Activated CD8-positive, alpha-beta memory T cell treated with anti-CD3 and anti-CD28 coated beads, Interleukin-2, amount 50 U/mL, for 48 hours (primary cell): ENCODE measurements at places on chromosomes 12 and 14.
A peak's percentile ranks its signal among the peaks of the same experiment; 100 is the strongest.

DNA sequence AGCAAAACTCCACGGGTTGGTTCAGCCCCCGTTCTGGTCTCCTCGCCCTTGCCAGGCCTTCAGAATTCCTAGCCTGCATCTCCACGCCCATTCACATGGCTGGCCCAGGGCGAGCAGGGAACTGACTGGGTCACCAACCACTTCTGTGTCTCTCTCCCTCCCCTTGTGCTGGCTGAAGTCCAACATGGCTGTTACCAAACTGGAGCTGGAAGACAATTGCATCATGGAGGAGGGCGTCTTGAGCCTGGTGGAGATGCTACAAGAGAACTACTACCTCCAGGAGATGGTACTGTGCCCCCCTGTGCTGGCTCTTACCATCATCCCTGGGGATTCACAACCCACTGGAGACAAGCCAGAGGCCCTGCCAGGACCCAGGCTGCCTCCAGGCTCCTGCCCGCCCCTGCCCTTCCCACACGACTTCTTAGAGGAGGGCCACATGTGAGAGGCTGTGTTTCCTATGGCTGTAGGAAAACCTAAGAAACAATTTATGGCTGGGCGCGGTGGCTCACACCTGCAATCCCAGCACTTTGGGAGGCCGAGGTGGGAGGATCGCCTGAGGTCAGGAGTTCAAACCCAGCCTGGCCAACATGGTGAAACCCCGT, 9.9 kb downstream of the LRRC74A start:
- no peak for DNase-seq

DNA sequence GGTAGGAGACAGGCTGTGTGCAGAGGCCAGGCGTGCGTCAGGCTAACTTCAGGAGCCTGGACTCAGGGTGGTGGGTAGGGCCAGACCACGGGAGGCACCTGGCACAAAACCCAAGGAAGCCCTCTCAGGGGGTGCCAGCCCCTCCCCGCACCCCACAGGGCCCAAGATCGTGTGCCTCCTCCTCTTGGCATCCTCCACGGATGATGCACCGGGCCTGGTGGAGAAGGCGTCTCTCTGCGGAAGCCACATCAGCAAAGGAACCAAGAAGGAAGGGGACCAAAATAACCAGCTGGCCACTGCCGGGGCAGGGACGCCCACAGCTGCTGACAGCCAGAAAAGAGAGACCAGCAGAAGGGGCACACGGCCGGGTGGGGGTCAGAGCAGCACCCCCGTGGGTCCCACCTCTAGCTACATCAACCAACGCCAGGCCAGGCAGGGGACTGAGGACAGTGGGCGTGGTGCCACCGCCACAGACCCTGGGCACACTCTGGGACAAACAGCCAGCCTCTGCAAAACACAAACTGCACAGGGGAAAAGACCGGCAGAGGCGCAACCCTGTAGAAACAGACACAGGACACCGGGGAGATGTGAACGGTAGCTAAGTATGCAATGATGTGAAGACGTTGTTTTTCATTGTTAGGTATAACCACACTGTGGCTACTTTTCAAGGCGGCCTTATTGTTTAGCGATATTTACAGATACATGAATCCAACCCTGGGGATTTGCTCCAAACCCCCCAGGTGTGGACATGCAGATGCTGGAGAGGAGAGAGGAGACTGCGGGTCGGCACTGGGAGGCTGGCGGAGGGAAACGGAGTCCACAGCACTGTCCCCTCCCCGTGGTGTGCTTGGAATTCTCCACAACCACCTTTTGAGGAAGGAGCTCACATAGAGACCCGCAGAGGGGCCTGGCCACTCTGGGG, 26.1 kb upstream of the C14orf180 start:
- no peak for DNase-seq

DNA sequence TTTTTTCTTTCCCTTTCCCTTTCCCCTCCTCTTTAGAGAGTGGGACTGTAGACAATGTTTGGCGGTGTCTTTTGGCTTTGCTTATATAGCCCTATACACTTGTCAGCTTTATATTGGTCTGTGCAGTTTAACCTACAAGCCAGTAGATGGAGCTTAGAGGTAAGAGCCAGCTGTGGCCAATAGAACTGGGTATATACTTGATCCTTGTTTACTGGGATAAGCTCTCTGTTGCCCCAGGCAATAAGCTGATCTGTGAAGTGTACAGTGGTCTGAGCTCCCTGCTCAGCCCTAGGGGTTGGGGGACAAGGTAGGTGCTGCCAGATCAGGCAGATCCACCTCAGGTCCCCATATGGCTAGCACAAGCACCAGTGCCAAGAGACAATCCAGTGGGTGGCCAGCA, 434.1 kb downstream of the NOVA1 start:
- no peak for DNase-seq

- DNase-seq = no peak
Measured at GRCh38 chr12:10247436-10248058, 34.9 kb downstream of the GABARAPL1 start.

DNA sequence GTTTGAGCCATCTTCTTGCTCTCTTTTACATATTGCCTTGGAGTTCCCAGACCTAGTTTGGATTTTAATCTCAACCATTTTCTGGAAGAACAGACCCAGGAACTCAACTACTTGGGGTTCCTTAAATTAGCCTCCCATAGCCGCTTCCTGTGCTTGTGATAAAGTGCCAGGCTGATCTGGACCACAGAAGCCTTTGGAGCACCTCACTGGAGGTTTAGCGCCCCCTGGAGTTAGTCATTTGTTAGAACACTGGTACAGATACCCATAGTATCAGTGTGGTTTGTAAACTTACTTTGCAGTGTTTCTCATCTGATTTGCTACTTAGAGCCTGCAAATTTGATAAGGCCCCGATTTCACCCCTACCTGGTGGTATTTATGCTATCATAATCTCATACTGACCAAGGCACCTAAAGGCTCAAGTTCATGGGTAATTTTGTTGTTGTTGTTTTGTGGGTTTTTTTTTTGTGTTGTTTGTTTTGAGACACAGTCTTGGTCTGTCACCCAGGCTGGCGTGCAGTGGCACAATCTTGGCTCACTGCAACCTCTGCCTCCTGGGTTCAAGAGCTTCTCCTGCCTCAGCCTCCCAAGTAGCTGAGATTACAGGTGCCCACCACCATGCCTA, 3.7 kb downstream of the UNC119B start:
- DNase-seq = peak; percentile 76

DNA sequence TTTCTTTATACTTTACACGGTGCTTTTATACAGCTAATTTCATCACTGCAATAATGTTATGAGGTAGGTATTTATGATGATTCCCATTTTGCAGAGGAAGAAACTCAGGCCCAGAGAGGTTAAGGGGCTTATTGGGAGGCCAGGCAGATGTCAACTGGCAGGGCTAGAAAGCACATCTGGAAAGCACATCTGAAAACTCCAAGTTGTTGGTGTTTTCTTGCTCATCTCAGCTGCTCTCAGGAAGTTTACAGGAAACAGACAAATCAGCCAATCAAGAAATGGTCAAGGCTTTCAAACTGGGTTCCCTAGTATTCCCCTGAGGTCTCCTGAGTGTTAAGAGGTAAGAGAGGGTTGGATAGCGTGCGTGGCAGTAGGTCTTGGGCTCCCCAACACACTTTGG, 124.1 kb upstream of the MED13L start:
- no peak for DNase-seq

DNA sequence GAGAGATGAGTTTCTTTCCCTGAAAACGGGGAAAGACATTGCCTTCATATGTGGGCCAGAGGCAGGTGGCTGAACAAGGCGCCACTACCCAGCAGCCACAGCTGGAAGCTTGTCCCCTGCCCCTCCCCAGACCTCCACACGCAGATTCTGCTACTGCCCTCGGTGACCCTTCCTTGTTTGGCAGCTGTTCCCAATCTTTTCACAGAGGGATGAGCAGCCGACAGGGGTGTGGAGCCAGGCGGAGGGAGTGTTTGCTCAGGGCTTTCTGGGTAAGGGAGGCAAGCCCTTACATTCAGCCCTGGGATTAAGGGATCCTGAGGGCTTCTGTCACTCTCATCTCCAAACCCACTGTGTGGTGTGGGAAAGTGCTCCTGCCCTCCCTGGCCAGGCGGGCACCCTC, 4.5 kb upstream of the KRT4 start:
- no peak for DNase-seq

DNA sequence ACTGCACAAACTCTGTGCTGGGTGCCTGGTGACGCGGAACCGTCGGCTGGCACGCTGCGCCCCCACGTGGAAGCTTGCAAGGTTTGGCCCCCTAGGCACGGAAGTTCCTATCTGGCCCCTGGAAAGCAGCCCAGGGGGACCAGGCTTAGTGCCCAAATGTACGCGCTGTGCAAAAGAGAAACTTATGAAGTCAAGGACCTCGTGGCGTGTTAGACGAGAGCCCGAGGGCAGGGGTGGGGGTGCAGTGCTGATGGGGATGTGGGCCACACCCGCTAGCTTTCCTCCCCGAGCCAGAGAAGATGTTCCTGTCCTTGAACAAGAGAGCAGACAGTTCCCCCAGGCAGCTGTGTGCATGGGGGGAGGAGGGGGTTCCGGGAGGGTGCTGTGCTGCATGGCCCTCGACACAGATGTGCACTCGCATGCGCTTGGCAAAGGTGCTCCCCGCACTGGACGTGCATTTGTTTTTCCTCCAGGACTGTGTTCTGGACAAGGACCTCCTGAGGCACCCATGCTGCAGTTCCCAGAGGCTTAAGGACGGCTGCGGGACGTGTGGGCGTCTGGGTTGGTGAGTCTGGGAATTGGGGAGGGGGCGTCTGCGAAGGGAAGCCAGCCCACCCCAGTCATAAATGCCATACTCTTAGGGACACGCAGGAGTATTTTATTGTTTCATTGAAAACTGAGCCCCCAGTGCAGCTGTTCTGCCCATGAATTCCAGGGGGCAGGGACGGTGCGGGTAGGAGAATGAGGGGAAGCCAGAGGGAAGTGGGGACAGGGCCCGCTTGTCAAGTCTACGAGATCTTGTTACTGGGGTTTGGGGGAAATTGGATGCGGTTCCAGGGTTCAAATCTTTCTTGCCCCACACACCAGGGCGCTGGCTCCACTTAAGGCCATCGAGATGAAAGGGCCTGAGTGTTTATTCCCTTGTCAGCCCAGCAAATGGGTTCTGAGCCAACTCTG, 80.0 kb downstream of the NTF3 start:
- DNase-seq = peak; percentile 60

DNA sequence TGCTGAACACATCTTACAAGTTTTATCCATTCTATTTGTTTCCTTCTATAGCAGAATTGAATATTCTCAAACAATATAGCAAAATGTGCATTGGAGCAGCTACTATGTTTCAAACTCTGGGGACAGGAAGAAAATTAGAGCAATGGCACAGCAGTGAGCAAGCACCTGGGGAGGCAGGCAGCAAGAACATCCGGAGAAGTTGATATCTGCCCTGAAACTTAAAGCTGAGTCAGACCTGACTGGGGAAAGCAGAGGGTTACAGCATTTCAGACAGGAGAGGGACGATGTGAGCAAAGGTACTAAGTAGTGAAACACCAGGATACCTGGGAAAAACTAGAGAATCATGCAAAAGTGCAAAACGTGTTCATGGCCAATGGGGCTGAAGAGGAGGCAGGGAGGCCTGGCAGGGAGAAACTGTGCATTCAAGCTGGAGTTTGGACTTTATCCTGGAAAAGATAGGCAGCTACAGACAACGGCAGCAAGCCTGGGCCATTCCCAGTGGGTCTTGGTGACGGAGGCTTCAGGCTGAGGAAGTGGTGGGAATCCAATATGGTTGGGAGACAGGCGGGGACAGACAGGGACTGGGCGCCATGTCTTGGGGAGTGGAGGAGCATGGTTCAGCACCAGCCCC, 118.0 kb upstream of the CDKN3 start:
- no peak for DNase-seq

- DNase-seq = no peak
Measured at GRCh38 chr12:120139958-120140357, 23.4 kb upstream of the RAB35 start.

DNA sequence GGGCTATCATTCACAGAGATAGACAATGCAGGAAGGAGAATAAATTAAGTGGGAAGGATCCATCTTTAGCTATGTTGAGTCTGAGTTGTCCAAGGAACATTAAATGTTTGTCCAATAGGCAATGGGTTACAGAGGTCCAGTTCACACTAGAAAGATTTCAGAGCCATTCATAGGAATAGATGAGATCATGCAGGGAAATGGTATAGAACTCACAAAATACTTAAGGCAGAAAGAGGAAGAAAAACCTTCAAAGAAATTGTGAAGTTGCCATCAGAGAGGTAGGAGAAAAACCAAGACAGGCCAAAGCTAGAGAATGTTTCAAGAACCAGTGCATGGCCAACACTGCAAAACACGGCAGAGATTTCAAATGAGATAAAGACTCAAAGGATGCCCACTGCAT, 94.1 kb downstream of the PHLDA1 start:
- DNase-seq = no peak

DNA sequence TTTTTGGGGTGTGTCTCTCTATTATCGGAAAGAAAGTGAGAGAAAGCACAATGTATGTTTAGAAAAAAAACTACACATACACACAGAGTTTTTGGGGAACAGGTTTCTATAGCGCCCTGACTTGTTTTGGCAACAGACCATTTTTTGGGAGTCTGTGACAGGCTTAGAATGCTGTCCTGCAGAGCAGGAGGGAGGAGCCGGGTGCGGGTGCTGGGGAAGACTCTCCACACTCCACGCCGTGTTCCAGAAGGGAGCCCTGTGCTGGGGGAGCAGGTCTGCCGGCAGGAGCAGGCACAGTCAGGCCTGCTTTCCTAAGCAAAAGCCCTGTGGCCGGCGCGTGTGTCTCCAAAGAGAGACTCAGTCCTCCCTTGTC, 26.5 kb downstream of the CD9 start:
- no peak for DNase-seq

- no peak for DNase-seq
Measured at GRCh38 chr14:104826861-104827176, 25.9 kb downstream of the ZBTB42 start.

DNA sequence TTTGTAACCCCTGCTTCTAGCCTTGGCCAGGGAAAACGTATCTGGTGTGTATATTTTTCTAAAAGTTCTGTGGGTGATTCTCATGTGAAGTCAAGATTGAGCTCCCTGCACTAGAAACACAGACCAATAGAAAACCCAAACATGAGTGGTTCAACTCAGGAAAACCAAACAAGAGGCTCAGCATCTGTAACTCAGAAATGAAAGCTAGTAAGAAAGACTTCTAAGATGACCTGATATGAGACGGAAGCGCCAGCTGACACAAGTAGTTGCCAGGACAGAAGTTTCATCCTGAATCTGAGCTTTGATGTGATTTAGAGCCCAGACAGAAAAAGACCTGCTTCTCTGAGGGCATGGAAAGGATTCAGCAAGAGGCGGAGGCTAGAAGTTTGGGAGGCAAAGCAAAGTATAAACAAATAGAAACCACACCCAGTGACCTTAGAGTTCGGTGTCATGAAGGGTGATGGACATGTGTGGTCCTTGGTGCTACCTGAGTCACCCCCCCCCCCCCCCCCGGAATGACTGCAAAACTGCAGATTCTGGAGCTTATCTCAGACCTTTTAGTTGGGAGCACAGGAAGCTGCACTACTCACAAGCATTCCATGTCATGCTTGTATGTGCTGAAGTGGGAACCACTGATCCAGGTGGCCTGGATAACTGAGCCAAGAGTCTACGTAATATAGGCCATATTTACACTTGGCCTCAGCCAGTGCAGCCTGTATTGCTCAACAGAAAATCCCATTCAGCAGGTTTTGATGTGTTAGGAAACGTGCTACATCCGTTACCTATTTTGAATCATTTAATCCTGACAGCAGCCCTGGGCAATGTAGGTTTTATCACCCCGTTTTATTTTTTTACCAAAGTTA, 191.3 kb downstream of the ANO6 start:
- DNase-seq = no peak

- no peak for DNase-seq
Measured at GRCh38 chr14:56501909-56502530, 77.6 kb upstream of the TMEM260 start.

- DNase-seq = no peak
Measured at GRCh38 chr14:60720962-60721325, 3.2 kb downstream of the SIX4 start.
